AG08395 (cell line): ENCODE measurements at places on chromosomes 11 and 22.

GRCh38 chr22:29475550-29475949 is 4.5 kb upstream of the NEFH start:
- no peak for DNase-seq

DNA sequence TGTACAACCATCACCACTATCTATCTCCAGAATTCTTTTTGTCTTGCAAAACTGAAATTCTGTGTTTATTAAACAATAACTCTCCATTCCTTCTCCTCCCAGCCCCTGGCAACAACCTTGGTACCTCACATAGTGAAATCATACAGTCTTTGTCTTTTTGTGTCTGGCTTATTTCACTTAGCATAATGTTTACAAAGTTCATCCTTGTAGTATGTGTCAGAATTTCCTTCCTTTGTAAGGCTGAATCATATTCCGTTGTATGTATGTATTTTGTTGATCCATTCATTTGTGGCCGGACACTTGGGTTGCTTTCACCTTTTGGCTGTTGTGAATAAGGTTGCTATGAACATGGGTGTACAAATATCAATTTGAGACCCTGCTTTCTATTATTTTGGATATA is 243.7 kb upstream of the TBCEL start:
- DNase-seq: no peak

DNA sequence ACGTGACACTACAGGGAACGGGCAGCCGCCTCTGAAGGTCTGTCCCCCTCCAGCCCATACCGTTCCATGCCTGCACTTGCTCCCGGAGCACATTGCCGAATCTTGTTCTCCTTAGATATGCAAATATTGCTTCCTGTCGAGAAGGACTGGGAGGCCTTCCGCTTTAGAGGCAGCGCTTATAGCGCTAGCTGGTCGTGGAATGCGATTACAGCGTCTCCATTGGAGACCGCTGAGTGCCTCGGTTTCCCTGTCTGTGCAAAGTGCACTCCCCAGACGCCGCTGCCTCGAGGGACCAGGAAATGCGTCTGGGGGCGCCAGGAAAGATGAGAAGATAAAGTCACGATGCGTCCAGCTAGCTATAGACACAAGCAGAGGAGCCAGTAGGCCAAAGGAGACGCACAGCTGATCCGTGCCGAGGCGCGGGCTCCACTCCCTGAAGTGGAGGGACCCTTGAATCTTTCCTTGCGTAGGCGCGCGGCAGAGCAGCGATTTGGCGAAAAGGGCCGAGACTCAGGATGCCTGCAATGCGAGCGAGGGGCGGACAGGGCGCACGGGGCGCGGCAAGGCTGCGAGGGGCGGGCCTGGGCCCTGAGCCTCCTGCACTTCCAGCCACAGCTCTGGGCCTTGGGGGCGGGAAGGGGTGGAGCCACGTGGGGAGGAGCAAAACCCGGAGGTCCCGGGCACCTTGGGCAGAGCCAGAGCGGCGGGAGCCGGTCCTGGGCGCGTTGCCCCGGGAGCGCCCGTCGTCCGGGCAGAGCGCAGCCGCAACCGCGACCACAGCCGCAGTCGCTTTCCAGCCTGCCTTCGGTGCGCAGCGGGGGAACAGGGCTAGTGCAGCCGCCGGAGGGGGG is at the start of gene RASSF10:
RASSF10 (plus strand) TSS at position 692 of the 851 bp plus-strand sequence. CDS start 261 bp downstream, outside the sequence.
- DNase-seq: peak; percentile 31

DNA sequence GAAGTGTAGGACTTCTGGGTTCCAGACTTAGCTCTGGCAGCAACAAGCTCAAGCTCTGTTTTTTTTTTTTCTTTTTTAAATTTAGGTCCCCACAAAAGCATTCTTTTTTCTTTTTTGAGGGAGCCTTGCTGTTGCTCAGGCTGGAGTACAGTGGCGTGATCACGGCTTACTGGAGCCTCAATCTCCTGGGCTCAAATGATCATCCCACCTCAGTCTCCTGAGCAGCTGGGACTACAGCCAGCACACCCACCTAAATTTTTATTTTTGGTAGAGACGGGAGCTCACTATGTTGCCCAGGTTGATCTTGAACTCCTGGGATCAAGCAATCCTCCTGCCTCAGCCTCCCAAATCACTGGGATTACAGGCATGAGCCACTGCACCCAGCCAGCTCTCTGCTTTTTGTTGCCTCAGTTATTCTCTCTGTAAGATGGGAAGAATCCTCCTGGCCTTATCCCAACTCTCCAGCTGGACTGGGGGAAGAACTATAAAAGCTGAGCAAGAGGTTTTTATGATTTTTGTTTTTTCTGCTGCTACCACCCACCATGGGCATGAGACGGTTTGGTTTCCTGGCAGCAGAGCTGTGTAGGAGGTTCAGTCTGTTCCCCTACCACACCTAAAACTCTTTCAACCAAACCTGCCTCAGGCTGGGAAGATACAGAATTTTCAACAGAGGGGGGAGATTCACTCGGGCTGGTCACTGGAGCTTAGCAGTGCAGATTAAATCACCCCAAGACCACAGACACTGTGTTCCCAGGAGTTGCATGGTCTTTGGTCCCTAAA is 11.6 kb upstream of the MTFP1 start:
- no peak for DNase-seq

GRCh38 chr11:59365232-59366018 is 6.7 kb downstream of the OR5AN1 start:
- no peak for DNase-seq

DNA sequence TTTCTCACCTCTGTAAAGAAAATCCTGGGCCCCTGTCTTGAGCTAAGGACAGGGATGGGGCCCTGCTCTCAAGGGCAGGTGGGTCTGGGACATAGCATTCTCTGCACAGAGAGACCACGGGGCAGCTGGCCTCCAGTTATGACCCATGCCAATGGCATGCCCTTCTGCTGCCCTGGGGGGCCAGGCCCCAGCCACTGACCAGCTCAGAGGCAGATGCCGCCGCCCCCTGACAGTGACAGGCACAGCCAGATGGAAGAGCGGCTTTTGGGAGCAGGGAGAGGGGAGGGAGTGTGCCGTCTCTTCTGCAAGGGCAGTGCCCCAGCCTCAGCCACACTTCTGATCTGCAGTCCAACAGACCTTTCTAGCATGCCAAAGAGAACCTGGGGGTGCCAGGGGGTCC is 114.8 kb upstream of the NAV2 start:
- no peak for DNase-seq

GRCh38 chr11:61378713-61379313 is 13.6 kb upstream of the TMEM216 start:
- DNase-seq: peak; percentile 96

GRCh38 chr22:36423461-36424404 is 36.0 kb upstream of the MYH9 start:
- peak; percentile 37 for DNase-seq

- no peak for DNase-seq
Observed at GRCh38 chr11:19793326-19793725, 80.7 kb downstream of the NAV2 start.

DNA sequence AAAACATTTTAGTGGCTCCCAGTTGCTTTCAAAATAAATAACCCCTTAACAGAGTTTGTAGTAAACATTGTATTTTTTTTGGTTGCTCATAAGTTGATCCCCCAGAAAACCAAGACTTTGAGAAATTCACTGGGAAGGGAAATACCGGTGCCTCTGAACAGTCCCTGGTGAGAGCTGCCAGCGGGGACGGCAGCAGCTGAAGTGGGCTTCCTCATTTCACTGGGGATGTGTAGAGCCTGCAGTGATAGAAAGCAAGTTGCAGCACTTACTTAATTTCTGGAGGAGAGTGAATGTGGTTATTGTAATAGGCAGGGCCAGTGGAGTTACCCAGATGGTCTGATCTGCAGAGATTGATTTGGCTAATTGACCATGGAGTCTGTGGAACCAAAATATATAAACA is 18.6 kb upstream of the MCHR1 start:
- DNase-seq: no peak

GRCh38 chr11:115256397-115257197 is 247.6 kb downstream of the CADM1 start:
- no peak for DNase-seq

DNA sequence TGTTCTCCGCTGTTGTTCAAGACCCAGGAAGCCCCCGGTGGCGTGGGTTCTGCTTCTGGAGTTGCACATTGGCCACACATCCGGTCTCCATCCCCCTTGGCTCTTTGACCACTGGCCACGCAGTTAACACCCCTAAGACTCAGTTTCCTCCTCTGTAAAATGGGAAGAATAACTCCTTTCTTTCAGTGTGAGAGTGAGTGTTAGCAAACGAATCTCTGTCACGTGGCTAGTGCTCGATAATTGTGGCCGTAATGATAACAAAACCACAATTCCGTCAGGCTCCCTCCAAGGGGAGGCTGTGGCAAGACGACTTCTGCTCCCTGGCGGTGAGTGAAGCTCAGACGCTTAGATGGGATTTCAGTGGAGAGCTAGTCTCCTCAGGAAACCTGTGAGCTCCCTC is 315.2 kb upstream of the B3GAT1 start:
- no peak for DNase-seq

GRCh38 chr11:106379265-106379664 is 301.8 kb downstream of the AASDHPPT start:
- no peak for DNase-seq

GRCh38 chr22:23000657-23001347 is 69.5 kb upstream of the GNAZ start:
- no peak for DNase-seq

- no peak for DNase-seq
Observed at GRCh38 chr11:78577495-78577894, 2.8 kb upstream of the NARS2 start.

DNA sequence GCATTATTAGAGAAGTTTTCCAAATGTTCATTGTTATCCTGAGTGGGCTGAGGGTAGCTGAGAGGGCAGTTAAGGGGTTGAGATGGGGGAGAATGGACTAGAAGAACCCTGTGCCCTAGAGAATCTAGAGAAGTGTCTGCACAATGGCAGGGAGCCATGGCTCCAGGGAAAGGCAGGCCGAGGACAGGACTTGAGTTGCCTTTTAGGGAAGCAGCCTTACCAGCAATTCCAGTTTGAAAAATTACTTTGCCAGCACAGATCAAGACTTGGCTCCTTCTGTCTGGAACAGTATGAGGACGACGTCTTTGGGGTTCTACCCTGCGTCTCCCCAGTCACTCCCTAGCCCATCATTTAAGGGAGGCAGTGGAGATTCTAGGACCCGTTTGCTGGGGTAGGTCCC is 25.7 kb upstream of the MICAL3 start:
- DNase-seq: no peak

- DNase-seq: no peak
Observed at GRCh38 chr11:48003926-48004325, 23.6 kb downstream of the PTPRJ start.

DNA sequence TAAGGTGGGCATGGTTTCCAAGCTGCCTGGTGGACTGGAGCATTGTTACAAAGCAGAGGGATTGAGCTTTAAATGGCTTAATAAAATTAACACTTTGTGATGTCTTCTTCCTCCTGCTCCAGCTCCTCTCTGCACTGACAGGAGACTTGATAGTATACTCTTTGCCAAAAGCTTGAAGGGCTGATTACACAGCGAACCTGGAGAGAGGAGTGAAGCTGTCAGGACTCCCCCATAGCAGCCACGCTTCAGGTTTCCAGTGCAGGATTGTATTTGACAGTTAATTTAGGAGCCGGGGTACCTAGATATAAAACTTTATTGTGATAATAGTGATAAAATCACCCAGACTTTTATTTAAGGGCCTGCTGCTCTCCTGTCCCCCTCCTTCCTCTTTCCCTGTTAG is 50.0 kb downstream of the TRIM44 start:
- no peak for DNase-seq

DNA sequence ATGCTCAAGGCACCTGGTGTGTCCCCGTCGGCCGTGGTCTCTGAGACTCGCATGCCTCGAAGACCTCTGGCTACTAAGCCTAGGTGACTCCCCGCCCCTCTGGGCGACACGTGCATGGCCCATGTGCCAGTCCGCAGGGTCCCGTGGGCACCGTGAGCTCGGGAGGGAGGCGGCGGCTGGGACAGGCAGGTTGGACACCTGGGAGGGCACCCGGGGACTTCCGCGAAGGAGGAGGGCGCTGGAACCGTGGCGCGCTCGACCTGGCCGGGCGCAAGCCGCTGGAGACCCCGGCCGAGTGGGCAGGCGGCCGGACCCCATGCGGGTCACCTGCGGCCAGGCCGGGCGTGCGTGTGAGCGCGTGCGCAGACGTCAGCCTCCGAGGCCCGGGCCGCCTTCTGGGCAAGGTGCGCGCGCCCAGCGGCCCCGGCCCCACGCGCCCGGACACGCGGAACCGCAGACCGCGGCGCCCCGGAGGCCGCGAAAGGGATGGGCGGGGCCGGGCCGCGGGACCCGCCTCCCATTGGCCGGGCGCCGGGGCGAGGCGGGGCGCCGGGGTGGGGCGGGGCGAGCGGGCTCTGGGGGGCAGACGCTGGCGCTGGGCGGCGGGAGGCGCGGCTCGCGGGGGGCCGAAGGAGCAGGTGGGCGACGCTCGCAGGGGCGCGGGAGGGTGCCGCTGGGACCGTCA is 579 bp upstream of the RASD2 start:
- peak; percentile 84 for DNase-seq

DNA sequence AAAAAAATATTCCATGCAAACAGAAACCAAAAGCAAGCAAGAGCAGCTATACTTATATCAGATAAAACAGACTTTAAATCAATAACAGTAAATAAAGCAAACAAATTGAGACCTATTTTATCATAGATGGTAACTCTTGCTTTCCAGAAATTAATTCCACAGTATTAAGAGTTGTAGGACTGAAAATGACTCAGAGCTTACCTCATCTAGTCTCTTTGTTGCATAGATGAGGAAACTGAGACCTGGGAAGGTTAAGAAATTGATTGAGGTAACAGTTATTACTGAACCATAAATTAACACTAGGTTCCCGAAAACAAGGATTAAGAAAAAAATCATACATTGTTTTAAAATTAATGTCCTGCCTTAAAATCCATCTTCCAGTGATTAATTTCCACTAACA is 123.8 kb downstream of the PLEKHA7 start:
- DNase-seq: no peak

- DNase-seq: no peak
Observed at GRCh38 chr11:69374946-69375310, 81.0 kb downstream of the MYEOV start.

DNA sequence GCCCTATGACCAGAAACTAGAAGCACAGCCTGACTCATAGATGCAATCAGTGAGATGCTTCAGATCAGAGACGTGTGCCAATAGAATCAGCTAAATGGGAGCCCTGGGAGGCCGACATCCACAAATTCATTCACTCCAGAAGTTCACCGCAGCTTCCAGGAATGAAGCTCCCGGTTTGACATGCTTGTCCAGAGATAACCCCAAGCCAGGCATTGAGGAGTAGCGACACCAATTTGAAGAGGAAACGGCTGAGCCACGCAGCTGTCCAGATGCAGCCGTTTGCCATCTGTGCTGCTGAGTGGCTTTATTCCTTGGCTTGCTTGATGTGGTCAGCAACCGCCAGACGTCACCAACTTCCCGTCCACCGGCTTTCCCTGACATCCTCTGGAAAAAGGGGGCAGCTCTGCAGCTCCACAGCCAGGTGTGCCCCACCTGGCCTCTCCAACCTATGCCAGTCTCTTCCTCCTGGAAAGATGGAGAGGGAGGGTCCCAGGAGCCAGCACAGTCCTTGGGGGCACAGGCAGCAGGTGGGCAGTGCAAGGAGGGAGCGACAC is 123.9 kb upstream of the OPCML start:
- no peak for DNase-seq

- DNase-seq: no peak
Observed at GRCh38 chr11:112751329-112751728, 209.9 kb upstream of the NCAM1 start.

- DNase-seq: no peak
Observed at GRCh38 chr11:8779732-8780131, 97.1 kb downstream of the RPL27A start.
